AG04450 (cell line): ENCODE measurements at places on chromosomes 6 and 20.

GRCh38 chr20:9225879-9226278, 157.0 kb downstream of the PLCB4 start:
- no peak for DNase-seq

- no peak for DNase-seq
These were observed 3.6 kb upstream of the HS3ST5 start for GRCh38 chr6:114346451-114346850.

DNA sequence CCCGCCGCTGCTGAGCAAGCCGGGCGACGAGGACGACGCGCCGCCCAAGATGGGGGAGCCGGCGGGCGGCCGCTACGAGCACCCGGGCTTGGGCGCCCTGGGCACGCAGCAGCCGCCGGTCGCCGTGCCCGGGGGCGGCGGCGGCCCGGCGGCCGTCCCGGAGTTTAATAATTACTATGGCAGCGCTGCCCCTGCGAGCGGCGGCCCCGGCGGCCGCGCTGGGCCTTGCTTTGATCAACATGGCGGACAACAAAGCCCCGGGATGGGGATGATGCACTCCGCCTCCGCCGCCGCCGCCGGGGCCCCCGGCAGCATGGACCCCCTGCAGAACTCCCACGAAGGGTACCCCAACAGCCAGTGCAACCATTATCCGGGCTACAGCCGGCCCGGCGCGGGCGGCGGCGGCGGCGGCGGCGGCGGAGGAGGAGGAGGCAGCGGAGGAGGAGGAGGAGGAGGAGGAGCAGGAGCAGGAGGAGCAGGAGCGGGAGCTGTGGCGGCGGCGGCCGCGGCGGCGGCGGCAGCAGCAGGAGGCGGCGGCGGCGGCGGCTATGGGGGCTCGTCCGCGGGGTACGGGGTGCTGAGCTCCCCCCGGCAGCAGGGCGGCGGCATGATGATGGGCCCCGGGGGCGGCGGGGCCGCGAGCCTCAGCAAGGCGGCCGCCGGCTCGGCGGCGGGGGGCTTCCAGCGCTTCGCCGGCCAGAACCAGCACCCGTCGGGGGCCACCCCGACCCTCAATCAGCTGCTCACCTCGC, 1.5 kb downstream of the ARID1B start:
- DNase-seq, result no peak

GRCh38 chr6:152004036-152004566, 196.6 kb downstream of the ESR1 start:
- DNase-seq, result no peak

DNA sequence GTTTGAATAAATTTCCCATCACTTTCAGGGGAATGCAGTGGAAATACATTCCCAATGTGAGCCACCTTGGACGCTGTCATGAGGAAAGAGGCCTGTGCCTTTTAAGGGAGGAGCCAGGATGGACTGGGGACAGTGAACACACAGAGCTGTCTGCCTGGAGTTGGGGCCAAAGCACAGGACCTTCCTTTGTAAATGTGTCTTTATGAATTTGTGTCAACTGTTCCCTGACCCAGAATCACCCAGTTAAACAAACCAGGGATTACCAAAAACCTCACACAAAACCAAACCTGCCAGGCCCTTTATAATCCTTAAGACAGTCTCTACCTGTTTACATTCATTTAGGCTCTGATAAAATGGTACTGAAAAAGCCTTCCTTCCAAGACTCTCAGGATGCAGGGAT, 513.7 kb downstream of the MAFB start:
- no peak for DNase-seq

- DNase-seq, result no peak
These were observed 216.2 kb downstream of the NFATC2 start for GRCh38 chr20:51326201-51326819.
